ENCODE measurements at places on chromosomes 3 and 15.

- no peak for DNase-seq
Measured at GRCh38 chr3:127543441-127543840, 47.1 kb downstream of the TPRA1 start.

DNA sequence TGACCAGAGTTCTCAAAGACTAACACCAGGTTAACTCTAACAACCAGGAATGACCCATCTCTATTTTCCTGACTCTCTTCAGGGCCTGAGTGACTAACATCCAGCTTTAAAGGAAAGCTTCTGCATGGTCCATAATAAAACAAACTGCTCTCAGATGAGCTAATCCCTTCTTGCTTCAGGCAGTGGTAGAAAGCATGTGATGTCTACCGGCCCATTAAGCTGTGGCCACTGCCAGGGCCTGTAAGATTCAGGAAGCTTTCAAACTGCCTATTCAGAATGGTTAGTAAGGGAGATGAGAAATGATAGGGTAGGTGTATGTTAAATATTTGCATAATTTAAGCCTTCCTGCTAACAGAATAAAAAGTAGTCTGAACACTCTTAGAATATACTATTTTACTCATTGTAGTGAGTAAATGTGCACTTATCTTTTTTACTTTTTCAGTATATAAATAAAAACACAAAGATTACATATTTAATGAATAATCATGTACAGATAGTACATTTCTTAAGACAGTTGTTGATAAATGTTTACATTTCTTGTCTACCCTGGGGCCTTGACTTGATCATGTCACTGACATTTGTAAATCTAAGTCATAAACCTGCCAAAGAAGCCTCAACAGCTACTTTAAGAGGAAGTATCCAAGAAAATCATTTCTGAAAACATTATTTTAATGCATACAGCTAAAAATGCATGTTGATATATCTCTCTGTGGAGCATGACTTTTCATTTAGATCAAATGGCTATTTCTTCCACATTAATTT lies 222.0 kb downstream of the MCTP2 start:
- peak; percentile 88 for DNase-seq

DNA sequence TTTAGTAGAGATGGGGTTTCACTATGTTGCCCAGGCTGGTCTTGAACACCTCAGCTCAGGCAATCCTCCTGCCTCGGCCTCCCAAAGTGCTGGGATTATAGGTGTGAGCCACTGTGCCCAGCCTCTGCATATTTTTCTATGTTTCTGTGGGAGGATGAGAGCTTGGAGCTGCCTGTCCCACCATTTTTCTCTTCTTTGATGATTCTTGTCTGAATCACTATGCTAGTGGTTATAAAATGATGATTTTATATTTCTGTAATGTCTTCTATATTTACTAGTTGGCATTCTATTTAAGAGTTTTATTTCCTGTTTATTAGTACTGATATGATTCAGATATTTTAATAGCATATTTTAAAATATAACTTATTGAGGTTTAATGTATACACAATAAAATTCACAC lies 69.7 kb downstream of the CHCHD6 start:
- no peak for DNase-seq

- DNase-seq: no peak
Measured at GRCh38 chr15:60326343-60326742, 71.4 kb downstream of the ANXA2 start.

- peak; percentile 29 for DNase-seq
Measured at GRCh38 chr3:27596921-27597320, 112.7 kb upstream of the SLC4A7 start.

- DNase-seq: no peak
Measured at GRCh38 chr3:97530691-97531090, 233.9 kb upstream of the ARL6 start.
